NCI-H774 (cell line): ENCODE measurements at places on chromosomes 3 and 15.

DNA sequence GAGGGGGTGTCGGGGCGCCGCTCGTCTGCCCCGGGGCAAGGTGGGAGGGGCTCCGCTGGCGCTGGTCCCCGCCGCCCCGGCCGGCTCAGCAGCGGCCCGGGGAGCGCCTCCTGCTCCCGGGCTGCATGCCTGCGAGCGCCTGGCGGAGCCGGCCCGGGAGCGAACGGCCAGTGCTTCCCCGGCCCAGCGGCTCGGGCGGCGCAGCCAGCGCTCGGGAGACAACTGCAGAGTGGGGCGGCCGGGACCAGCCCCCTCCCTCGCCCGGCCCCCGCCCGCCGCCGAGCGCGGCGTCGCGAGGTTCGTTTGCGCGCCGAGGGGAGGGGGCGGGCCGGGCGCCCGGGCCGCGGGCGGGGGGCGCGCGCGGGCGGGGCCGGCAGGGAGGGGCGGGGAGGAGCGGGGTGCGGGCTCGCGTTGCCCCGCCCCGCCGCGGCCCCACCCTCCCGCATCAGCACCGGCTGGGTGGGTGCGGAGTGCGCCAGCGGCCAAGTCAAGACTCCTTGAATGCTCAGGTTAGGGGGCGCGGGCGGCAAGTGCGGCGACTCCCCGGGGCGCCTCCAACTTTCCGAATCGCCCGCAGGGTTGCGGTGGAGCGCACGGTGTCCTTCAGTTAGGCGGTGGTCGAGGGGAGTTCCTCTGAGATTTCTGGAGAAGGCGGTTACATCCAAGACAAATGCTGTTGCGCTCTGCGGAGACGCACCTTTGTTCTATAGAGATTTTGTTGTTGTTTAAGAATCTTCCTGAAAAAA, at the start of gene RGMA:
RGMA (minus strand) TSS at position 231 of the 746 bp plus-strand sequence. CDS start 279 bp downstream, outside the sequence.
- no peak for DNase-seq

DNA sequence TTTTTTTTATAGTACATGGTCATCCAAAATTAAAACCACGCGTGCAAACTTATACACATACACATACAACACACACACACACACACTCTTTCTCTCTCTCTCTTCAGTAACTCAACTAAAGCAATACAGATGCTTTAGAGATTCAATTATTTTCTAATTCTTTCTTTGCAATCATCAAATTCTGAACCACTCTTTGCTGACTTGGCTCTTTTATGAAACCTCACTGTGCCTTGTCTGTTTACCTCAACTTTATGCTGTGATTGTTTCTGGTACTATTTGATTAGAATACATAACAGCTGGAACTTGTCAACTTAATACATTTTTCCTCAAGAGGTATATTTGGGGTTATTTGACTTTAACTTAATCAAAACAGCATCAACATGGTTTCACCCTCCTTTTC, 1309.7 kb downstream of the ROBO2 start:
- DNase-seq = no peak

- no peak for DNase-seq
Measured at GRCh38 chr15:87829332-87830050, 427.0 kb downstream of the NTRK3 start.

DNA sequence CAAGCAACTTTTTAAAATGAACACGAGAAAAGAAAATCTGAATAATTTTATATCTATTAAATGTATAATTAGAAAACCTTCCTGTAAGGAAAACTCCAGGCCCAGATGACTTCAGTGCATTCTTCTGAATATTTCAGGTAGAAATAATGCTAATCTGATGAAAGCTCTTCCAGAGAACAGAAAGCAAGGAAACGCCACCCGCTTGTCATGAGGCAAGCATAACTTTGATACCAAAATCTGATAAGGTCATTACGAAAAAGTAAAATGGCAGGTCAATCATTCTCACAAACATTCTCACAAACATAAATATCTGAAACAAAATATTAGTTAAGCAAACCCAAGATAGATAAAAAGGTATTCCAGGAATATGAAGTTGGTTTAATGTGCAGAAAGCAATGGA, 60.6 kb upstream of the PCSK6 start:
- DNase-seq = no peak

GRCh38 chr3:141383555-141384129, 15.3 kb downstream of the ZBTB38 start:
- DNase-seq = no peak

DNA sequence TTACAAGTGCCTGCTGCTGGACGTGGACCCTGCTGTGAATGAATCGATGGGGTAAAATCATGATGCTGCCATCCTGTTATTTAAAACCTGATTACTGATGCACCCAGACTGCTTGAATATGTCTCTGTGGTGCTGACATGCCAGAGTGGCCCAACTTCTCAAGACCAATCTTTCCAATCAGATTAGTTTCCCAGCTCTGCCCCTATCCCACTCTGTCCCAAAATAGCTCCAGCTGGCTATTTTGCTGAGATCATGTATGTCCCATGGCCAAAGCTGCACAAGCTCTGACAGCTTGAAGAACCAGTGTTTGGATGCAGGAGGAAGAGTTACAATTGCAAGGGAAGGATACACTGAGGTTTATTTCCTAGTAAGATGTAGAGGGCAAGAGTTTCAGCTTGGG, 153.6 kb downstream of the TMEM108 start:
- DNase-seq = no peak

DNA sequence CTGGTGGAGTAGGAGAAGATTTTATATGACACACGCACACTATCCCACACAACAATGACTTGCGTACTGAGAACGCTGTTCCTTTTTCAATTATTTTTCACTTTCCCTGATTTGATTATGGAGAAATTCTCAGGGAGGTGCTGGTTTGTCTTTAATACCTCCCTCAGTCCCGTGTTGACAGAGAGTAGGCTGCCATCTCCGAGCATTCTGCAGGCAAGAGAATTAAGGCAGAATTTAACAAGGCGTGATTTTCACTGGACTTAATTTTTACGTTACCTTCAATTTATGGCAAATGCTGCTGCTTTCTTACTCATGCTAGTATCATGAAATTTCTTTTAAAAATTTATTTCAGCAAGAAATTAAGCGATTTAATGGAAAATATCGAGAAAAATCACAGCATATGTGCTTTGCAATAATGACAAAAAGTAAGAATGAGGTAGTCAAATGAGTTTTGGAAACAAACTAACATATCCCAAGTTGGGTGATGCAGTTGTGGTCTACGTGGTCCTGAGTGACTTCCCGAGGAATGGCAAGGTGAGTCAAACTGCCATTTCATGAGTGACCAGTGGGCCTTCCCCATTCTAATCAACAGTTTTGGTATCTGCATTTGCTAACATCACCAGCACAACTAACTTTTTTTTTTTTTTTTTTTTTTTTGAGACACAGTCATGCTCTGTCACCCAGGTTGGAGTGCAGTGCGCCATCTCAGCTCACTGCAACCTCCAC, 16.9 kb downstream of the DNASE1L3 start:
- no peak for DNase-seq

- DNase-seq = no peak
Measured at GRCh38 chr3:72485641-72486040, 362.6 kb downstream of the SHQ1 start.

- DNase-seq = no peak
Measured at GRCh38 chr15:33971811-33972210, 3.5 kb downstream of the CHRM5 start.

- no peak for DNase-seq
Measured at GRCh38 chr3:90035643-90036042, 928.2 kb downstream of the EPHA3 start.

GRCh38 chr3:136142592-136142991, 53.5 kb downstream of the MSL2 start:
- peak; percentile 56 for DNase-seq

GRCh38 chr15:85284497-85284896, 95.9 kb upstream of the AKAP13 start:
- no peak for DNase-seq

DNA sequence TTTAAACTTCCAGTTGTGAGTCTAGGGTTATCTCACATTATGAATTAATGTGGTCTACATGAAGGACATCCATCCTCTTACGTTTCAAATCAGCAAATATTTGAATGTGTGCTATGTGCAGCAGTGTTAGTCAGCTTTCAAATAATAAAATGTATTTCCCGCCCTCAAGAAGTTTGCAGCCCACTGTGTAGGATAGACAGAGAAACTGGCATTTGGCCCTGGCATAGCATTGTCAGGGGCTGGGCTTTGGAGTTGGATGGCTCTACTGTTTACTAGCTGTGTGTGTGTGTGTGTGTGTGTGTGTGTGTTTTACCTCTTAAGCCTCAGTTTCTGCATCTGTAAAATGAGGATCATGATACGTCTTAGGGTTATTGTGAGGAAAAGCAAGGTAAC, 400.5 kb upstream of the C2CD4B start:
- DNase-seq = no peak

DNA sequence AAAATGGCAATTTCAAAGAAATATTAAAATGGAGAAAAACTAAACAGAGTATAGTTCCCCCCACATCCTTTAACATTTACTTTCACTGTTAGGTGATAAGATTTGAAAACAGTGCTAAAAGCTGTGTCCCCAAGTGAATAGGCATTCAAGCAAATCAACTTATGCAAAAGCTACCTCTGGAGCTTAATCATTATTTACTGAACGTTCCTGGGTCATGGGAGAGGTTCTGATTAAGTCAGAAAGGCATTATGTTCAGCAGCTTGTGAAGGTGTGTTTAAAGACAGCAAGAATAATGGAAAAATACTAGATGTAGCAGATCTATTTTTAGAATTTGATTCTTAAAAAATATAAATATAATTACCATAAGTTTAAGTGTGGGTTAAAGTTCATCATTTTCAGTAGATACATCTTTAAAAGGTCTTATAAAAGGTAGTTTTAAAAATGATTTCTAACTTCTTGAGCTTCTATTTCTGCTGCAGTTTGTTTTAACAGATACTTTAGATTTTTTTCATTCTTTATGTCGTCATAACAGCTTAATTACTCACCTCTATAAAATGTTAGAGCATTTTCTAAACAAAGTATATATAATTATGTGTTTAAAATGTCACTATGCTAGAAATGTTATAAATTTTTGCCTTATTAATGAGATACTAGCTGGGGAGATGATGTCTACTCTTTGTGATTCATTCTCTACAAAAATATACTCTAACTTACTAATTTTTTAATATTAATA, 127.9 kb downstream of the MITF start:
- DNase-seq = no peak

DNA sequence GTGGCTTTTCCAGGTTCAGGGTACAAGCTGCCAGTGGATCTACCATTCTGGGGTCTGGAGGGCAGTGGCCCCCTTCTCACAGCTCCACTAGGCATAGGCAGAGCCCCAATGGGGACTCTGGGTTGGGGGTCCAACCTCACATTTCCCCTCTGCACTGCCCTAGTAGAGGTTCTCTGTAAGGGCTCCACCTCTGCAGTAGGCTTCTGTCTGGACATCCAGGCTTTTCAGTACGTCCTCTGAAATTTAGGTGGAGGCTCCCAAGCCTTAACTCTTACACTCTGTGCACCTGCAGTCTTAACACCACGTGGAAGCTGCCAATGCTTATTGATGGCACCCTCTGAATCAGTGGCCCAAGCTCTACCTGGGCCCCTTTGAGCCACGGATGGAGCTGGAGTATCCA, 22.5 kb upstream of the TM4SF4 start:
- DNase-seq = no peak

DNA sequence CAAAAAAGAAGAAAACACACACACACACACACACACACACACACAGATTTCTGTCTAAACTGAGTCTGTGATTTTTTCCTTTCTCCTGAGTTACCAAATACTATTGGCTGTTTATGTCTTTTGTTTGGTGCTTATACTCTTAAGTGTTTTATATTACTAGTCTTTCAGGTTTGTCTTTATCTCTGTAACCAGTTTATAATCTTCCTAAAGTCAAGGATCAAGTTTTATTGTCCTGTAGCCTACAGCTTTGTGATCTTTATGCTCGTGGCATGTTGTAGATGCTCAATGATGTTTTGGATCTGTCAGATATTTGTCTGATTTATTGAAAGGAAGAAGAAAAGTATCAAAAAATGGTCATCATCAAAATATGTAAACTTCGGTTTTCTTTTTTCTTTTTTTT, 4.6 kb downstream of the MAP2K5 start:
- DNase-seq = no peak

DNA sequence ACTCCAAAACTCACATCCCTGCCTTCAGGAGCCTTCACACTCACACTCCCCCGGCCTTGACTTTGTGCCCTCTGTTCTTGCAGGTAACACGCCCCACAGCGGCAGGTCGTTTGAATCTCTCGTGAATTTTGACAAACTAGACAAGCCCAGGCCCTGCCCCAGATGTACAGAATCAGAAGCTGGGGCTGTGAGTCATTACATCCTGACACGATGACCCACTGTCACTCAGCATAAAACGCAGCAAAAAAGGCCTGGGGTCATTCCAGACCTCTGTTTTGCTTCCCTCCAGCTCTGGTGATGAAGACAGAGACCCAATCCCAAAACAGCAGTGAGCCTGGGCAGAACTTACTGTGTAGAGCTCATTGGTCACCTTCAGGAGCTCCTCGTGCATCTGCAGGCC, 116.4 kb upstream of the RAD18 start:
- no peak for DNase-seq

GRCh38 chr3:189563853-189564563, 67.2 kb upstream of the TP63 start:
- no peak for DNase-seq

GRCh38 chr3:121654493-121655385, 6.0 kb downstream of the HCLS1 start:
- no peak for DNase-seq

GRCh38 chr3:18372786-18373405, 52.2 kb downstream of the SATB1 start:
- DNase-seq = no peak

DNA sequence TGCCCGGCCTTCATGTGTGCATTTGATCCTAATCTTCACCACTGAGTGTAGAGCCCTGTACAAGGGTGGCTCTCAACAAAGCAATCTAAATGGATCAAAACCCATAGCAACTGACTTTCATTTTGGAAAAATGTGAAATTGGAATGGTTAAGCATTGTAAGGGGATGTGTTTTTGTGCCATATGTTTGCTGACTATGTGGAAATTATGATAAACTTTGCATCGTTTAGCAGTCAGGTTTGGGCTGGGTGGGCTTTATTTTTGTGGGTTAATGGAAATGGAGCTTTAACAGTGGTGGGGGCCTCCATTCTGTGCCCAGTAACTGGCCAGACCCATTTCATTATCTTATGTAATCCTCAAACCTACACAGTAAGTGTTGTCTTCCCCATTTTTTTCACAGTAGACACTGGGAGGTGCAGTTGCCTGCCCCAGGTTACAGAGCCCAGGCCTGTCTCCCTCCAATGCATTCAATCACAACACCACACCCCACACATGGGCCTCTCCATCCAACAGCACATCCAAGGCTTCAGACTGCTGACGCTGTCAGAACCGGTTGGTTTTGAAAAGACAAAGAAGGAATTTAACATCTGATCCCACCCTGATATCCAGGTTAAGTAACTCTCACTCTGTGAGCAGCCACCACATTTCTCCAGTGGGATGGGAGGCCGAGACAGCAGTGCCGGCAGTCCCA, 136.3 kb upstream of the ABHD17C start:
- DNase-seq = no peak
